ENCODE measurements at places on chromosomes 4 and X. TPM values are rescaled to one million over a fixed set of nuclear protein-coding genes. Genes with fewer than 3 reads are reported as not detected.

The CSN1S1 gene
- not detected for total RNA-seq

The IGFBP7 gene
- total RNA-seq, result 33.2 TPM

The SLC16A2 gene
- 5.3 TPM for total RNA-seq

- DNase-seq, result no peak
Observed at GRCh38 chrX:97756879-97757278, 873.2 kb downstream of the RPA4 start.

DNA sequence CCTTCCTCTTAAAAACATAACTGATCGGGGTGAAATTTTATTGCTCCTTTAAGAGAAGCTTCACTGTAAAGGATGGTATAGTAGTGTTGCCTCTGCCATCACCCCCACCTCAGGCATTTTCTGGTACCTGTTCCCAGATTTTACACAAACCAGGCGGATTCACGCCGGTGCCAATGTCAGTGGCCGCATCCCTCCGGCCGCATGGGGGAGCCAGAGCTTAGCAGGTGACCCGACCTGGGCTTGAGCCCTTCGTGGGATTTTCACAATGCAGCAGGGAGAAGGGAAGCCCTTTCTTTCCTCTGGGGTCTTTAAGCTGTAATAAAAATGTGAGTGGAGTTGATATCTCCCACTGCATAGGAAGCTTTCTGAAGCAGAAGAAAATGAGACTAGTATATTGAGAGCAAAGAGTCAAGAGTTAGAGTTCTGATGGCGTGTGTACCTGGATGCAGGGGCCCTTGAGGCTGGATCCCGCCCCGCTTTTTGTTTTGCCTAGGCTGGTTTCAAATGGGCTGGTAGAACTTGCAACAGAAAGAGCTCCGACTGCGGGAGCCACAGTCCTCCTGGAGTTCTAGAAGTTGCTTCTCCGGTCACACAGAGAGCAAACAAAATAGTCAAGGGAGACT lies 59.4 kb downstream of the POLR2B start:
- peak; percentile 55 for DNase-seq

DNA sequence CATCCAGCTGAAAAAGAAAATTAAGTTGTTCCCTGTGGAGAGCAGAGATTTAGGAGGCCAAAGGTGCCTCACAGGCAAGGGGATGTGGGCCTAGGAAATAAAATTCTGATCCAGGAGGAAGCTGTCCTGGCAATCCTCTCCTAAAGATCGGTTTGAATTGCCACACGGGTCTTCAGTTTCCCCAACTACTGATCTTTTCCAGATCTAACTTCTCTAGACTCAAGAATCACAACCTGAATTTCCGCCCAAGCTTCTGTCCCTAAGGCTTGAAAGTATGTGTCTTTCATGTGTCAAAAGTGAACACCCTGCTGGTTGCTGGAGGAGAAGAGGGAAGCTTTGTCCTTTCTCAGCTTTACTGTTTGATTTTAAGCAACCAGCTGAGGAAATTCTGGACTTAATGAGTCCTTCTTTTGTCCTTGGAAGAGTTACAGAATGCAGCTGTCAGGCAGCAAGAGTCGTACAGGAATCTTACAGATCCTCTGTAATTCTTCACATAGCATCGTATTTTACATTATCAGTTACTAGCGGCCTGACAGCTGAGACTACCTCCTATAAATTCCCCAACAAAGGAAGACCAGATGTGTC lies 93.8 kb downstream of the INPP4B start:
- DNase-seq, result no peak

DNA sequence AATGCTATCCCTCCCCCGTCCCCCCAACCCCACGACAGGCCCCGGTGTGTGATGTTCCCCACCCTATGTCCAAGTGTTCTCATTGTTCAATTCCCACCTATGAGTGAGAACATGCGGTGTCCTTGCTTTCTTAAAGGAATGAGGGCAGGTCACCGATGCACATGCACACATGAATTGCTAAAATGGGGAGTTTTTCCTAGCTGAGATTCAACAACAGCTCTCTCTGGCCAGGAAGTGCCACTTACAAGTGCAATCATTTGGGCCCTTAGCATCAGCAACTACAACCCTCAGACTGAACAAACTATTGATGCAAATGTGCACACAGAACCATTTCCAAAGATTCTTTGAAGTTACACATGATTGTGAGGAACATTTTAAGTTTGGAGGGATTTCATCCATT lies 95.7 kb upstream of the IQCM start:
- no peak for DNase-seq

GRCh38 chr4:16236402-16237023 lies 10.2 kb upstream of the TAPT1 start:
- DNase-seq, result no peak

GRCh38 chrX:41014776-41015360 lies 70.4 kb upstream of the USP9X start:
- DNase-seq, result peak; percentile 45

GRCh38 chr4:22991576-22991975 lies 298.8 kb downstream of the GBA3 start:
- no peak for DNase-seq

DNA sequence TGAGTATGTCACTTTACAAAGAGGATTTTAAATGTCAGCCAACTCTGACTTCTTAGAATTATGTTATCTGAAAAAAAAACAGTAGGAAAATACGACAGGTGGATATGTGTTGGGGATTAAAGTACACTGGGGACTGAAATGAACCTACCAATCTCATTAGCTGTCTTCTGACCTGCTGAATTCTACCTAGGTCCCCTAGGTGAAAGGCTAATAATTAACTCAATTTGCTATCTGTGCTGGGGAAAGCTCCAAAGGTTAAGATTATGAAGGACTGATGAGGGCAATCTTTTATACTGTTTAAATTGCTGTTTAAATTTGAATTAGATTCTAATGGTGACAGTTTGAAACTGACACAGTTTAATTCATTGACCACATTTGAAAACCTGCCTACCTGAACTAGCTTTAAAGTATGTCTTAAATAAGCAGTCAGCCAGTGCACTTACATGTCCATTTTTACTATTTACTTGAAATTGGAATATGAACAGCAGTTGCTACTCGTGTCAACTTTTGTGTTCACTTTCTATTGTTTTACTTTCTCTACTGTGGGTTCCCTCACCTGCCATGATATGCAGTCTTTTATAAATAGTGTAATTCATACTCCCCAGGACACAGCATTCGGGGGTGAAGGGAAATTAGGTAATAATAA lies 977.3 kb downstream of the C4orf33 start:
- no peak for DNase-seq

DNA sequence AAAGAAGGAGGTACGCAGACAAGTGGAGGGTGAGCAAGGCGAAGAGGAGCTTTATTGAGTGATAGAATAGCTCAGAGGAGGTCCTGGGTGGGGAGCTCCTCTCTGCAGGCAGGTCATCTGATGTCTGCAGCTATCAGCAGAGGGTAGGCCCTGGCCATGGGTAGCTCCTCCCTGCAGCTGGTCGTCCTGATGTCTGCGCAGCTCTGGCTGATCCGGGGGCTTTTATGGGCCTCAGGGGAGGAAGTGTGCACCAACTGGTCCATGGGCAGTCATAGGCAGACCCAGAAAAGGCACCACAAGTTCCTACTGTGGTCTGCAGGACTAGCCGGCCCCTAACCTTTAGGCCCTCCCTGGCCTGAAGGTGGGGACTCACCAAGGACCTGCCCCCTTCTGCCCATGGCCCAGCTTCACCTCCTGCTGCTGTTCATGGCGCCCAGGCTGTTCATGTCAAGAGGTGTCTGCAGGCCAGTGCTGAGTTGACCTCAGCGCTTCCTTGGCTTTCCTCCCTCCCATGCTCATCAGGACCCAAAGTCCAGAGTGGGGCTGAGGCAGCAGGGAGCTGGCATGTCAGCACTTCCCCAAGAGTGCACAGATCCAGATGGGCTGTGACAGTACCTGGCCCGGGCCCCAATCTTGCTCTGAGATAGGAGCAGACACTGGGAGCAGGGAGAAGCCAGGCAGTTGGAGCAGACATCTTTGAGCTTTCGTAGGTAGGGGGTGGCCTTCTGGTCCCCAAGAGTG lies 46.1 kb downstream of the ARAP2 start:
- DNase-seq, result no peak

- no peak for DNase-seq
Observed at GRCh38 chr4:123896446-123897071, 500.0 kb downstream of the SPRY1 start.

GRCh38 chr4:81684352-81684751 lies 212.6 kb upstream of the RASGEF1B start:
- DNase-seq, result no peak

- no peak for DNase-seq
Observed at GRCh38 chrX:23327104-23327503, 7.5 kb upstream of the PTCHD1 start.

DNA sequence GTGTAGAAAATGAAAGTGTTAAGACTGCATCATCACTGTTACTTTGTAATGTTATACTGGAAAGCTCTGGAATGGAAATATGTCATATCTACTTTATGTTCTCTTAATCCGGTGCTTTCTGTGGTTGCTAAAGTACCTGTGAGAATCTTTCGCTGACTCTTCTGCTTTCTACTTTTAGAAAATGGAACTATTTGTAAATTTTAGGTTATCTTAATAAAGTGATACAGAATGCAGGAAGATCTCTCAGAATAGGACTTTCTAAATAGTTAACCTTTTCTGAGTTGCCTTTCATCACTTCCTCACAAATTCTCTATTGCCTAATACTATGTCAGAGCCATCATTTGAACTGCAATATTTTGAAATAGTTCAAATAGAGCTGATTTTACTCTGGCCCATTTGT lies 69.3 kb downstream of the BMP2K start:
- no peak for DNase-seq

GRCh38 chr4:95761426-95761825 lies 78.5 kb upstream of the PDHA2 start:
- peak; percentile 38 for DNase-seq
